ENCODE measurements at places on chromosomes 2 and 18.

GRCh38 chr2:118806797-118807667, 40.4 kb downstream of the EN1 start:
- no peak for DNase-seq

DNA sequence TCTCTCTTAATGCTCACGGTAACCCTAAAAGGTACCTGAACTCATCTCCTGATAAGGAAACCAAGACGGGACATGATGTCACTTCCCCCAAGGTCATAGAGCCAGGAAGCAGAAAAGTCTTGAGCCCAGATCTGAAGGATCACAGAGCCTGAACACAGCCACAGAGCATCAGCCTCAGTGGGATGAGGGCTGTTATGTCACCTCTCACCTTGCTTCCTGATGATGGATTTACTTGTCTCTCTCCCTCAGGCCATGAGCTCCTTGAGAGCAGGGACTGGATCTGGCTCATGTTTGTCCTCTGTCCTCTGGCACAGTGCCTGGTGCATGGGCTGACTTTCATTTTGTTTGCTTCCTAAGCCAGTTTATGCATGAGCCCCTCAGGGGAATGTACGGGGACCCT, 54.2 kb downstream of the SERTAD2 start:
- no peak for DNase-seq

- no peak for DNase-seq
Observed at GRCh38 chr2:224796695-224797305, 80.6 kb upstream of the CCDC195 start.

DNA sequence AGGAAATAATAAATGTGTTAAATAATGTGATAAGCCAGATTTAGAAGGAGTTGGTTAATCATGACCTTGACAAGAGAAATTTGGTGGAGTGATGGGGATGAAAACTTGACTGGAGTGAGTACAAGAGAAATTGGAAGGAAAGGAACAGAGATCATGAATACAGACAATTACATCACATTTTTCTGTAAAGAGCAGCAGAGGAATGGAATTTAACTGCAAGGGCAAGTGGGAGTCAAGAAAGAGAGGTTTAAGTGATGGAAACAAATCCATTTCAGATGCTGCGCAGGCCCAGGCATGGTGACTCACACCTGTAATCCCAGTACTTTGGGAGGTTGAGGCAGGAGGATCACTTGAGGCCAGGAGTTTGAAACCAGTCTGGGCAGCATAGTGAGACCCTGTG, 46.7 kb downstream of the ICA1L start:
- no peak for DNase-seq

- DNase-seq = no peak
Observed at GRCh38 chr2:148978706-148979105, 59.8 kb upstream of the LYPD6B start.

DNA sequence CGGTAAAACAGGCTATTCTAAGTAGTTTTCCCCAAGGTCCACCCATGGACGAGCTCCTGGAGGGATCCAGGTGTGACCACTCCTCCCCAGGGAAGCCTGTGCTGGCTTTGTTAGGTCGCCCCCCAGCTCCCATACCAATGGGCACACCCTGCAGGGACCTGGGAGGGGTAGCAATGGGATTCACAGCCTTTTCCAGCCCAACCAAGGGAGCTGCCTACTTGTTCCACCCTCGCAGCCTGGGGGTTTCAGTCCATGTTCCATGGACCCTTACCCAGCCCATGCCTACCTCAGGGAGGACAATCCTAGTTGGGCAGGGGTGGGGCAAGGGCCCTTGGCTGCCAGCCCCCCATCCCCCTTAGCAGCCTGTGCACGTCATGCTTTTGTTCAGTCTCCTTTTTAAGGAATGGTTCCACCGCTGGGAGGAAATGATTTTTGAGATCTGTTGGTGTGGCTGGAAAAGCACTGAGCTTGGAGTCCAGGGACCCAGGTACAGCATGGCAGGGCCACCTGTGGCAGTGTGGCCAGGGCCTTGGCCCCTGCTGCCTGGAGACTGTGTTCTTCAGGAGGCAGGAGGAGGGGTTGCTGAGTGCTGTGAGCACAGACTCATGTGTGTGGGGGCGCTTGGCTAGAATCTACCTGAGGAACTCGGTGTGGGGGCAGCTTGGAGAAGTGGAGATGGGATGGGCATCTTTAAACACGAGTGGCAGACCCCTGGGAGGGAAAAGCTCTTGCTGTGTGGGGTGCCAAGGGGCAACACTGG, 166.8 kb downstream of the TWIST2 start:
- no peak for DNase-seq

- no peak for DNase-seq
Observed at GRCh38 chr2:48790407-48791170, 35.1 kb upstream of the LHCGR start.

DNA sequence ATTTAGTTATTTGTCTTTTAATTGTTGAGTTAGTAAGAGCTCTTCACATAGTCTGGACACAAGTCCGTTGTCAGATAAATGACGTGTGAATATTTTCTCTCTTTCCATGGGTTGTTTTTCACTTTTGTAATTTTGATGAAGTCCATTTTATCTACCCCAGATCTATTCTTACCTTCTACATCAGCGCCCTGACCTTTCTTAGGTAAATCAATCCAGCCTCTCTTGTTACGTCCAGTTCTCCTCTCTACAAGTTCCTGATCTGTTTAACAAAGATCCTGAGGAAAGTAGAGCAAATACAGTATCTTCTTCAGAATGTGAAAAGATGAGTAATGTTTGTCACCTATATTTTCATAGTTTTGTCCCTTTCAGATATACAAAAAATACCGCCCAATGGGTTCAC, 66.9 kb downstream of the MOGAT1 start:
- no peak for DNase-seq

GRCh38 chr18:32297579-32298170, 107.8 kb downstream of the MEP1B start:
- no peak for DNase-seq

Measured in naive B cell (primary cell).